ENCODE measurements at places on chromosomes 2 and 18.

DNA sequence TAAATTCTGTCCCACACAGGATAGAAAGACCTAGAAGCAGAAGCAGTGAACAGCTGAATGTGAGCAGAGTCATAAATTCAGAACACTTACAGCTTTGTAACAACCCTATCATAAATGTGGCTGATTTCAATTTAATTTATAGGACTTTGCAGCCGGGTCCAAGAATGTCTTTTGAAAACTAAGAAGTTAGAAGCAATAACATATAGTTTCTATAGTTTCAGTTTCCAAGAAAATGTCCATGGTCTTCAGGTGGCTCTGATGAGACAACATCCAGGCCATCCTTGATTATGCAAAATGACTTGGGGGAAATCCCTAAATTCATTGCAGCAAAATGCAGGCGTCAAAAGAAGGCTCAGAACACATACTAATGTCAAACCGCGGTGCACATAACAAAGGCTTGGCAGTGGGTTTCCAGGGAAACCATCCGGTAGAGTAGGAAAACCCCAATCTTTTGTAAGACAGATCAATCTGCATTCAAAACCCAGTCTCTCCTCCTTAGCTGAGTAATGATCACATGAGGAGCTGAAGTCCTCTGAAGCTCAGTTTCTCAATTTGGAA, 442.2 kb upstream of the ID2 start:
- DNase-seq: no peak

DNA sequence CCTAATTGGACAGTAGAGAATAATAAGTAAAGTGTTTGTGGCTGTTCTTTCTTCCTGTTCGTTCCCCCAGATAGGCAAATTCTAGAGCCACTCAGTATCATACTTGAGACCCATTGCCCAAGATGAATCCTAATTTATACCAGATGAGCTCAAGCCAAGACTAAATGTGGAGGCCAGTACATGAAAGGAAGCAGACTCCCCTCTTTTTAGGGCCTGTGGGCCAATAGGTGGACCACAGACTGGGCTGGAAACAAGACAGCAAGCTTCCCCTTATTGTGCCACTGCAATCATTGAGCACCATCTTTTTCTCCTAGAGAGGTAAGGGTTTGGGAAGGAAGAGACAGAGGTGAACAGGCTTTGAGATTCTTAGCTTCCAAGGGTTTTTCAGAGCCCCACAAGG, 141.9 kb downstream of the MGAT5 start:
- DNase-seq: no peak

GRCh38 chr2:235521844-235522243, 28.0 kb downstream of the AGAP1 start:
- no peak for DNase-seq

DNA sequence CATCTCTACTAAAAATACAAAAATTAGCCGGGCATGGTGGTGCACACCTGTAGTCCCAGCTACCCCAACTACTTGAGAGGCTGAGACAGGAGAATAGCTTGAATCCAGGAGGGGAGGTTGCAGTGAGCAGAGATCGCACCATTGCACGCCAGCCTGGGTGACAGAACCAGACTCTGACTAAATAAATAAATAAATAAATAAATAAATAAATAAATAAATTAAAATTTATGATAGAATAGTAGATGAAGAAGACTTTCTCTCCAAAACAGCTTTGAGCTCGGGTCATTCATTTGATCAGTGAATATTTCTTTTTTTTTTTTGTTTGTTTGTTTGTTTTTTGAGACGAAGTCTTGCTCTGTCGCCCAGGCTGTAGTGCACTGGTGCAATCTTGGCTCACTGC, 17.6 kb upstream of the MTA3 start:
- DNase-seq: no peak

DNA sequence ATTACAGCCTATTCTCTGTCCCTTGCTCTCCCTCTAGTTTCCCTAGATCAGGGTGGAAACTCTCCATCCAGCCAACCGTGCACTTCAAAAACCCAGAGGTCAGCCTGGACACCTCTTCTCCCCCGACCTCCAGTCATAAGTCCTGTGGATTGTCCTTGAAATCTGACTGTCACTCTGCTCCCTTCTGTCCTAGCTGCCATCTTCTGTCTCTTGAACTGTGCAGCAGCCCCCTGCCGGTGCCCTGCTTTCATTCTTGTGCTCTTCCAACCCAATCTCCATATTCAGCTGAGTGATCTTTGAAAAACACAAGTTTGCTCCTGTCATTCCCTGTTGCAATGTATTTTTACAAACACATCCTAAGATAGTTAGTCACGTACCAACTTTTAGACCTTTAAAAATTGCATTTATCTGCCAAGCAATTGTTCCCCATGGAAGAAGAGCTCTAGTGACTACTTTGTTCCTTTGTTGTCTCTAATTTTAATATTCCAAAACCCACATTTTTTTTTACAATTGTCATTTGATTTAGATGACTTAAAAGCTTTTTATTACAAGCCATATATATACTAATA, 254.3 kb downstream of the CAMKMT start:
- DNase-seq: no peak

DNA sequence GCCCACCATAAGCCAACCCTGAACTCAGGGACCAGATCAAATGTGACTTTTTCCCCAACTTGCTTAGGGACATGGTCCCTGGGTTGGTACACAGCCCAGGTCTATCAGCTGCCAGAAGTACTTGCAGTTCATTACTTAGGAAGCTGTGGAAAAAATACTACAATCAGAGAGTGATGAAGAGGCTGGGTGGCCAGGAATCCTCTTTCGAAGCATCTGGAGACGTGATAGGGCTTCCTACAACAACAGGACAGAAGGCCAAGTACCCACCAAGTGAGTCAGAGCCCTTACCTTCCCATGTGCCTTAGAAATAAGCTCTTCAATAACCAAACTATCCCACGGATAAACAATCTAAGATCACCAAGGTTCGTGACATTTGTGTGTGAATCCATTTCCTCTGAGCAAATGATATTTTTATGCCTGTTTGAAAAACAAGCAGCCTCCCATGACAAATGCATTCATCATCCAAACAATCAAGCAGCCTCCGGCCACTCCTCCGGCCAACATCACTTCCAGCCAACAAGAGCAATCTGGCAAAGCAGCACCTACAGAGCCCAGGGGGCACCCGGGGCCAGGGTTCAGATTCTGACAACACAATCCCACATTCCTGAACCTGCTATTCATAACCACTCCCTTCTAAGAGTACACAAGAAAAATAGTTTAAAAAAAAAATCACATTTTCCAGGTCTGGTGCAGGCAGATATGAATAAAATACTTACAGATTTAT, 26.4 kb downstream of the TBC1D8 start:
- DNase-seq: no peak

- no peak for DNase-seq
These were observed 79.8 kb upstream of the LRPPRC start for GRCh38 chr2:44075541-44075940.
